ENCODE measurements at places on chromosomes 4 and X. TPM values are rescaled to one million over a fixed set of nuclear protein-coding genes. Genes with fewer than 3 reads are reported as not detected.

The HEPH gene
- polyA plus RNA-seq: 1.7 TPM

The XAGE1A gene
- polyA plus RNA-seq: not detected

The GYG2 gene
- 441 TPM for polyA plus RNA-seq

The SOD3 gene
- polyA plus RNA-seq: 50.0 TPM

The ASB9 gene
- polyA plus RNA-seq: 3.9 TPM

The SHROOM3 gene
- polyA plus RNA-seq: 2.1 TPM

The CXCR3 gene
- polyA plus RNA-seq: 0.22 TPM

The WDR17 gene
- polyA plus RNA-seq: 0.98 TPM

The FRMD7 gene
- polyA plus RNA-seq: not detected

The BTC gene
- polyA plus RNA-seq: 1.7 TPM

The ASB5 gene
- polyA plus RNA-seq: 0.07 TPM

The UBQLN2 gene
- 12.9 TPM for polyA plus RNA-seq

The CXCL3 gene
- polyA plus RNA-seq: 4.4 TPM

The CTAG1A gene
- 0.51 TPM for polyA plus RNA-seq

The PF4V1 gene
- polyA plus RNA-seq: not detected

The ARHGAP24 gene
- polyA plus RNA-seq: 8.5 TPM

The PAK3 gene
- 0.19 TPM for polyA plus RNA-seq

The FAT4 gene
- 2.5 TPM for polyA plus RNA-seq

The GABRA4 gene
- polyA plus RNA-seq: not detected

The RPL39 gene
- polyA plus RNA-seq: 3,763 TPM

The F8A2 gene
- polyA plus RNA-seq: not detected

The IL1RAPL1 gene
- not detected for polyA plus RNA-seq

The NHSL2 gene
- polyA plus RNA-seq: 3.8 TPM

The POLN gene
- polyA plus RNA-seq: 5.7 TPM

The OPN1MW gene
- polyA plus RNA-seq: not detected

The PDCL2 gene
- polyA plus RNA-seq: not detected

The TTC29 gene
- not detected for polyA plus RNA-seq

The TLR2 gene
- polyA plus RNA-seq: 19.2 TPM

The CT45A5 gene
- not detected for polyA plus RNA-seq

The MSL3 gene
- polyA plus RNA-seq: 16.7 TPM

The HTN3 gene
- polyA plus RNA-seq: not detected

The IGFBP7 gene
- 153 TPM for polyA plus RNA-seq

The TRAM1L1 gene
- 1.8 TPM for polyA plus RNA-seq

The SPIN2B gene
- 4.9 TPM for polyA plus RNA-seq

The C4orf36 gene
- 0.46 TPM for polyA plus RNA-seq

The PLP1 gene
- polyA plus RNA-seq: 2.5 TPM

The STBD1 gene
- 64.7 TPM for polyA plus RNA-seq

The NAT8L gene
- 9.2 TPM for polyA plus RNA-seq

The HSFX4 gene
- 0.12 TPM for polyA plus RNA-seq

The COL4A6 gene
- polyA plus RNA-seq: 0.14 TPM

The ERCC6L gene
- polyA plus RNA-seq: not detected

The PRKG2 gene
- 0.56 TPM for polyA plus RNA-seq
